ENCODE measurements at places on chromosomes 5 and 9.

- no peak for DNase-seq
Observed at GRCh38 chr9:133845440-133845839, 107.3 kb upstream of the SARDH start.

DNA sequence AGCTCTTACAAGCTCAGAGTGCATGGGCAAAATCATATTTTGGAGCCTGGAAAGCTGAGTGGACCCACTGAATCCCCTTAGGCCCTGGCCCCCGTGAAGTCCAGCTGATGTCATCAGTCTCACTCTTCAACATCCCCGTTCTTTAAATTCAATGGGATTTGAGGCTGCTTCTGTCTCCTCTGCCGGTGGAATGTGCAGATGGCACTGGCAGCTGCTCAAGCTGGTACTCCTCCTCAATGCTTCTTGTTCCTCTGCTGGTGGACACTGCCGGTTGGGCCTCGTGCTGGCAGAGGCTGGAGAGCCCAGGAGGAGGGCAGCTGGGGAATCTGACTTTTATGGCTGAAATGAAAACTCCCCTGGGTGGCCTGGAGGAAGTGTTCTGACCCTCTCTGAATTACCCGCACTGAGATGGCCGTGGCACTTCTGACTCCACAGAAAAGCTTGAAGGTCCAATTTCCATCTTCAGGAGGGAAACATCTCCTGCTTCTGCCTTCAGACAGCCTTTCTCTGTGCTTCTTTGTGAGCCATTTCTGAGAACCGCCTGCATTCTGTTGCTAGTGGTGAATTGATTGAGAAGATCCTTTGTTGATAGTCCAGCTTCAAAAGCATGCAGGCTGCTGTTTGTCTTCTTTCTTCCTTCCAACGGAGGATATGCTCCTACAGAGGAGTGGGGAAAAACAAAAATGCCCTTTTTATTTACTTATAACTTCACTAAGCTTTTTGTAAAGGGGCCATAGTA is 298.9 kb downstream of the TMEM38B start:
- no peak for DNase-seq

GRCh38 chr9:121269642-121270254 is 1.8 kb downstream of the GSN start:
- DNase-seq = no peak

- no peak for DNase-seq
Observed at GRCh38 chr5:72353046-72353445, 32.9 kb downstream of the PTCD2 start.

- DNase-seq = no peak
Observed at GRCh38 chr9:129398101-129398960, 220.3 kb upstream of the IER5L start.

DNA sequence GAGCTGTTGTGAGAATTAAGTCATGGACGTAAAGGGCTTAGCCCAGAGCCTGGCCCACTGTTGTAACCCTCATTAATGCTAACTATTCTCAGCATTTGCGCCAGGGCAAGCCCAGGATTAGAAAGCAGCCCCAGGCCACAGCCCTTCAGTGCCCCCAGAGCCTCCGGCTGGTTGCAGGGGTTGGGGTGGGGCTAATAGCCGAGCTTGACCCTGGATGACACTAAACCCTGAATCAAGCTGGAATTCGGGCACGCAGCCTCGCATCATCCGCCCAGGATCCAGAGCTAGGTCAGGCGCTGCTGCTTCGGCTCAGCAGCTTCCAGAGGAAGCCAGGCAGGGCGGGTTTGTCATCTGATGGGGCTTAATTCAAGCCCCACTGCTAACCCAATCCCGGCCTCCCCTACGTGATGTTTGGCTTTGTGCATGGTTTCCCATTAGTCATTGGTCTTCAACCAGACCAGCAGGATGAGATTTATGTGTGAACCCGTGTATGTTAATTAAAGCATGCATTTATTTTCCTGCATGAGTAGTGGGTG is 1.2 kb upstream of the MEGF9 start:
- DNase-seq = no peak

DNA sequence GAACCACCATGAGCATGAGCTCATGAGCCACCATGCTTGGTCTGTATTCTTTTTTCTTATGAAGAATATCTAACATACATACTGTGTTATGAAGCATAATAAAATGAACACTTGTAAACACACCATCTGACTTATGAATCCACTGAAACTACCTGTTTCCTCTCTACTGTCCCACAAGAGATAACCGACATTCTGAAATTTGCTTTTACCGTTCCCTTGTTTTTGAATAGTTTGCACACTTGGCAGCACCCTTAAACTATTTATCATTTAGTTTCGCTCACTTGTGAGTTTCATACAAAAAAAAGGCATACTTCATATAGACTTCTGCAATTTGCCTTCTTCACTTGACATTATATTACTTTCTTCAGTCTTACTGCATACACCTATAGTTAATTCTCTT is 8.9 kb downstream of the LARS1 start:
- DNase-seq = no peak

GRCh38 chr9:5552301-5552700 is 42.0 kb downstream of the PDCD1LG2 start:
- DNase-seq = no peak

GRCh38 chr9:994005-994404 is 17.6 kb downstream of the DMRT3 start:
- DNase-seq = no peak

DNA sequence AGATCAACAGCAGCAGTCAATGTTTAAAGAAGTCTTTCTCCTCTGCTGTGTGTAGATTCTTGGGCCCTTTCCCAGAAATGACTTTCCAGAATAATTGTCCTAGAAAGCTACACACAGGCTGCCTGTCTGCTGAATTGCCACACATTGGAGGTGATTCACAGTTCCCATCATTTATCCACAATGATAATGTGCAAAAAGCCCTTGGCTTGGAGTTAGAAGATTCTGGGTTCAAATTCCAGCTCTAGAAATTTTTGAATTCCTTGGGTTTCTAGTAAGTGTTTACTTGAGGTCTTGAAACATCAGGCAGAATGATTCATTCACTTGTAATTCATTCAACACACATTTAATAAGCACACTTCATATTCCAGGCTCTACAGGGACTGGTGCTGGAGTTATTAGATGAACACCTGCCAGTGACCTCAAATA is 28.6 kb upstream of the EPB41L4B start:
- DNase-seq = no peak

GRCh38 chr9:36041506-36041905 is 4.8 kb downstream of the RECK start:
- no peak for DNase-seq

GRCh38 chr5:174313615-174314014 is 268.1 kb downstream of the NSG2 start:
- DNase-seq = no peak

- no peak for DNase-seq
Observed at GRCh38 chr9:71144495-71144894, 23.1 kb upstream of the TRPM3 start.

GRCh38 chr5:72074251-72074650 is 33.0 kb upstream of the MAP1B start:
- no peak for DNase-seq

- no peak for DNase-seq
Observed at GRCh38 chr5:52077941-52078815, 694.9 kb downstream of the ISL1 start.

- DNase-seq = no peak
Observed at GRCh38 chr5:99314721-99315120, 385.9 kb upstream of the CHD1 start.

DNA sequence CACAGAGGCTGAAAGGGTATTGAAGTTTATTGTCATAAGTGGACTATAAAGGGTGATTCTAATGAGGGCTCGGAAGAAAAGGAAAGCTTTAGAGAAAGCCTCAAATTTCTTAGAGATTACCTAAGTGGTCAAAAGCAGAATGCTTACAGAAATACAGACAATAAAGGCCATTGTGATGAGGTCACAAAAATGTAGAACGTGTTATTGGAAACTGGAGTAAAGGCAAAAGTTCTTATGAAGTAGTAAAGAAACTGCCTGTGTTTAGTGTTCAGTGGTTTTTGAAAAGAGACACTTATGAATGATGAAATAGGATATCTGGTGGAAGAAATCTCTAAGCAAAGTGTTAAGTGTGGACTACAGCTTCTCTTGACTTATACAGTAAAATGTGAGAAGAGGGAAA is 726.9 kb downstream of the DNAH5 start:
- no peak for DNase-seq

GRCh38 chr5:133709209-133709725 is 96.9 kb upstream of the FSTL4 start:
- no peak for DNase-seq

DNA sequence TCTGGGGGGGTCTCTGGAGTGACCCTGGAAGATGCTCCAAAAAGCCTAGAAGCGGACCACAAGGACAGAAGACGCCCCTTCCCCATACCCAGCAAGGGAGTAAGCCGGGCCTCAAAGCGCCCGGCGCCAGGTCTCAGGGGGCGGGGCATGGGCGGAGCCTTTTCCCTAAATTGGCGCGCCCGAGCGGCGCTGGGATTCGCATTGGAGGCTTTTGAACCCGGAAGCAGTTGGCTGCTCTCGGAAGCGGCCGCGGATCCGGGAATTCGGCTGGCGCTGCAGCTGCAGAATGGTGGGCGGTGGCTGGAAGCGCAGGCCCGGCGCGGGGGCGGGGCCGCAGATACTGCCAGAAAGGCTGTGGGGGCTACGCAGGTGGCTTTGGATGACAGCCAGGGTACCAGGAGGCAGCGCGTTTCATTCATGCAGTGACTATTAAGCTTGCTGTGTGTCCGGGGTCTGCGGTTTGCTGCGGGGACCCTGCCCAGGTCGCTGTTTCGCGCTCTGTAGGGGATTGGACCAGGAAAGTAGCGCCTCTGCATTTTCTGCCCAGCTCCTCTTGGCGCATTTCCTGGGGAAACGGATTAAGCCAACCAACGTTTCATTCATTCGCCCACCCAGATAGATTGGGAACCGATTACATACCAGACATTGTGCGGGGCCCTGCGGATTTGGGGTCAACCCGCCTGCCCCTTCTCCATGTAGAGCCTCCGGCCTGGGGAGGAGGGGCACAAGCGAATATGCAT is 83.0 kb upstream of the FREM1 start:
- peak; percentile 54 for DNase-seq

DNA sequence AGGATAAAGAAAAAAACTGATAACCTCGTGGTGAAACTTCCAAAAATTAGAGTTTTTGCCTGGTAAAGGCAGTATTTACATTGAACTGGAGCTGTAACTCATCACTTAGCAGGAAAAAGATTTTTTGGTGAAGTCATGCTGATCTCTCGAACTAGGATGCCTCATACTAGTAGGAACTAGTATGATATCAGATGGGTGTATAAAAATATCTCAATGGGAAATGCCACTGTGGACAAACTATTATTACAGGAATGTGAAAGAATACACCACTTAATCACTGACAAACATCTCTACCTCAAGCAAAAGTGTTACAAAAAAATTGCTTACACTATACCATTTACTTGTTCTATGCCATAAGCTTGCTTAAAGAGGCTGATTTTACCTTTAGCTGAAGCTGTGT is 28.4 kb downstream of the RFX3 start:
- no peak for DNase-seq

- no peak for DNase-seq
Observed at GRCh38 chr9:89476546-89476945, 21.4 kb downstream of the SEMA4D start.

GRCh38 chr5:34055667-34056066 is 12.7 kb upstream of the C1QTNF3 start:
- DNase-seq = no peak

GRCh38 chr5:113632996-113633395 is 119.5 kb downstream of the YTHDC2 start:
- DNase-seq = no peak

- no peak for DNase-seq
Observed at GRCh38 chr5:73763300-73764032, 137.5 kb downstream of the ARHGEF28 start.

DNA sequence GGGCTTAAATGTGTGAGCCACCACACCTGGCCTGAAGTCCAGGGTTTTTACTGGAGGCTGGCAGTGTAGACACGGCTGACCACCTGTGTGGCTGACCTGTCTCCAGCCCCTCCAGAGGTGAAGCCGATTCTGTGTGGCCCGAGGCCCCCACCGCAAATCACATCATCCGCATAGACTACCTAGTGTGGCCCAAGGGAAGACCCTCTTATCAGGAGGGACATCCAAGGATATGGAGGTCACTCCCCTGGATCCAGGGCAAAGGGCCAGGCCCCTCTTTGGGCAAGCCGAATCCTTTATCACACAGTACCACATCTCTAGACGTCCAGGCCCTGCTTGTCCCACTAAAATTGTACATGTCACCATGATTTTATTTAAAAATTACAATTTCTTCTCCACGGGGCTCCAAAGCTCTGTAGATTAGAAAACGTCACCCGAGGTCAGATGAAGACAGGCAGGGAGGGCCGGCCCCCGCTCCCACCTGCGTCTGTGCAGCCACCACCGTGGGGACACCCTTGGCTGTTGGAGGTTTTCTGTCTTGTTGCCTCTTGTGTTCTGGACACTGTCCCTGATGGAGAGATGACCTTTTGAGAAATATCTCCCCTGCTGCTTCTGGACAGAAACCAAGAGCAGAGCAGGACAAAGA is 20.1 kb downstream of the LAMC3 start:
- DNase-seq = no peak

- DNase-seq = no peak
Observed at GRCh38 chr9:94081435-94081834, 2.8 kb upstream of the PTPDC1 start.

GRCh38 chr9:114207845-114208244 is 52.5 kb downstream of the COL27A1 start:
- no peak for DNase-seq

- DNase-seq = no peak
Observed at GRCh38 chr9:13424872-13425271, 145.4 kb upstream of the MPDZ start.
